Activated CD4-positive, alpha-beta T cell treated with anti-CD3 and anti-CD28 coated beads, Interleukin-2, amount 10 ng/mL, durations not matched to agents 7 days and 5 days (primary cell): ENCODE measurements at places on chromosomes 1 and 21.

- no peak for DNase-seq
Observed at GRCh38 chr1:47226121-47226838, 5.7 kb downstream of the TAL1 start.

GRCh38 chr1:18919956-18920355 is 17.6 kb upstream of the ALDH4A1 start:
- no peak for DNase-seq

DNA sequence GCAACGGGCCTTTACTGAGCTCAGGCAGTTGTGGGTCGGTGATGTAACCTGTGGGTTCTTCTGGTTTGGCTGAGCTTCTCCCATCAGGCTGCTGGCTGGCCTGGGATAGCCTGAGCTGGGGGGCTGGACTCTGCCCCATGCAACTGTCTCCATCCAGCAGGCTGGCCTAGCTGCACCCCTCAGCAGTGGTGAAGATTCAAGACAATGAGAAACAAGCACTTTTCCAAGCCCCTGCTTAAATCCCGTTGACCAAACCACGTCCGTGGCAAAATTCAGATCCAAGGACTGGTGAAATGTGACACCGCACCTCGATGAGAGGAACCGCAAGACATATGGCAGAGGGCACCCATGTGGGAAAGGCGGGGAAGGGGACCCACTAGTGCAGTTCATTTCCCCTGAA is 25.6 kb downstream of the PRSS38 start:
- DNase-seq, result no peak

DNA sequence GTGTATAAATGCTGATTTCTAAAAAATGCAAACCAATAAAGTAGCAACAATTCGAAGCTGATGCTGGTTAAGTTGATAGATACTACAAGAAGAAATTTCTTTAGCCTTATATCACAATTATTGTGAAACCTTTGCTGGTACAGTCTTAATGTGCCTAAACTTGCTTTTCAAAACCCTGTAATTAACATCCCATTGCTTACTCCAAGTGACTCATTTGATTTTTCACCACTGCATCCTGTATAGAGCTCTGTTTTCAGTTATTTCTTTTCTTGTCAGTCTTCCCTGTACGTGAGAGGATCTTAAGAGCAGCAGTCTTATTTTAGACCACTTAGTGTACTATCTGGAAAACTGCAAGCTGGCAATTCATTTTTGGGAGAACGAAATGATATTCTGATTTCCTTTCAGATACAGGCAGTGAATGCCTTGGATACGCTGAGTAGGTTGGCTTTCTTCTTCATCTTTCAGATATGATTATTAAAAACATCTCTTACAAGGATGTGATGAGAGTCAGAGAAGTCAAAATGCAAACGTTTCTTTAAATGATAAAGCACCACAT is 210.3 kb downstream of the KCTD3 start:
- DNase-seq, result no peak

DNA sequence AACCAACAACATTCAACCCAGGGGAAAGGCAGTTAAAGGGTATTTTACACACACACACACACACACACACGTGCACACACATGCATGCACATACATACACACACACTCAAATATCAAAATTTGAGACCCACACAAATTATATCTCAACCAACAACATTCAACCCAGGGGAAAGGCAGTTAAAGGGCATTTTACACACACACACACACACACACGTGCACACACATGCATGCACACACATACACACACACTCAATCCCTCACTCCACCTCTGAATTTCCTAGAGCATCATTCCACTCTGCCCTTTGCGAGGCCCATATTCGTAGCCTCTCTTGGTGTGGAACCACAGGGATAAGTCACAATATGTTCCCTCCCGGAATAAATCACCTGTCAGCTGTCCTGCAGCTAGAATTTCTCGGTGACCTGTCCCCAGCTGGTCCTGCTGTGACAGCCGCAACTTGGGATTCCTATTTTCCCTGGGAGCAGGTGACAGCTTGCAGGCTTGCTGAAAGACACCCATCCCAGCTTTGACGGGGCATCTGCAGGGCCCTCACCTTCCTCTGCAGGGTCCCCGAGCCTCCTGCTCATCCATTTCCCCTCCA is 122.7 kb downstream of the PSMG1 start:
- DNase-seq, result no peak

DNA sequence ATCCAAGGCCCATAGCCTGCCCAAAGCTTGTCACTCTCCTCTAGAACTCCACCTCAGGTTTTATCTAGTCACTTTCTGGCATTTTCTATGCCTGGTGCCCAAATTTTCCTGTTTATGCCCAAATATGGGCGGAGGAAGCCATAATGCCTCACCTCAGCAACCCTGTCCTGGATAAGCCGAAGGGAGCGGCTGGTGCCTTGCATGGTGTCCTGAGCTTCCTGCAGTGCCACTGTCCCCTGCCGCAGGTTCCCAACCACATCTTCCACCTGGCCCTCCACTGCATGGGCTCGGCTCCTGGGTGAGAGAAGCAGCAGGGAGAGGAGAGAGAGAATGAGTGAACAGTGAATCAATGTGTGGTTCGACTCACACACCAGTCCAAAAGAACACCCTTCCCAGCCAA is 34.2 kb downstream of the CAMK1G start:
- DNase-seq, result no peak

DNA sequence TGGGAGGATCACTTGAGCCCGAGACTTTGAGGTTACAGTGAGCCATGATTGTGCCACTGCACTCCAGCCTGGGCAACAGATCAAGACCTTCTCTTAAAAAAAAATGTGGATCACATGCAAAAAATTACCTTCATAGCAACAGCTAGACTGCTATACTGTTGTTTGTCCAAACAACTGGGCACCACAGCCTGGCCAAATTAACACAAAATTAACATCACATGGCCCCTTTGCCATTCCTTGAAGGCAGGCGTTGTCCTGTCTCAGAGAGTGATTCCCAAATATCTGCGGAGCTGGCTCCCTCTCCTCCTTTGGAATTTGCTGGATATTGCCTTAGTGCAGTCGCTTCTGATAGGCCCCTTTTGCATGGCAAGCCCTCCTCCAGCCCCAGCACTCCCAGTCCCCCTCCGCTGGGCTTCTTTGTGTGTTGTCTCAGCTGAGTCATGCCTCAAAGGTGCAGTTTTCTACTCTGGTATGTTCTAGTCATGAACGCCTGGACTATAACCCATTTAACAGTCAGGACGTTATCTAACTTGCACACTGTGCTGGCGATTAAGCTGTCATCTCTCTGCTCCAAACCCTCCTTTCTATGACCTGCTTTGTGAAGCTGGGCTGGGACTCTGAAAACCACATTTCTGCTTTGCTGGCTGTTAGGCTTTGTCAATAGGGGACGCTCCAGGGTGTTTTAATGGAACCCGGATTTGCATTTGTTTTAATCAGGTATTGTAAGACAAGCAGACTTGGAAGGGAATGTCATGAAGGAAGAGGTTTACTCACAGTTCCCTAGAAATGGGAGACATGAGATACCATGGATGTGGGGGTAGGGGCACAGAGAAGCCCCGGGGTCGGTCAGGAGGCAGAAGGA is 20.1 kb upstream of the HPCAL4 start:
- DNase-seq, result no peak

GRCh38 chr1:42442662-42443061 is 13.2 kb downstream of the ZMYND12 start:
- DNase-seq, result no peak

GRCh38 chr1:66521721-66522365 is 12.1 kb upstream of the SGIP1 start:
- DNase-seq, result no peak

GRCh38 chr21:43025636-43026180 is 49.9 kb downstream of the CBS start:
- no peak for DNase-seq

DNA sequence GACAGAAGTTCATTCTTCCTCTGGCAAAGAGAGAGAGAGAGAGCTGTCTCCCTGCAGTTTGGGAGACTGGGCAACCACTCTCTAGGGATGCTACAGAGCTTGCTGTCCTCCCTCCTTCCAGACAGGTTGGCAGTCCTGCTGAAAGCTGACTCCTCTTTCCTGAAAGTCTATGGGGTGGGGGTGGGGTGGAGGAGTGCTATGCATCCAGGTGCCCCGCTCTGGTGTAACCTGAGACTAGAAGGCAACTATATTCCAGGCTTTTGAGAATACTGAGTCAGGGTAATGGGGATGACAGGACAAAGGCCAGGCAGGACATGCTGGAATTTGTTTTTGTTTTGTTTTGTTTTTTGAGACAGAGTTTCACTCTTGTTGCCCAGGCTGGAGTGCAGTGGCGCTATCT is 55.4 kb downstream of the OPTC start:
- no peak for DNase-seq

DNA sequence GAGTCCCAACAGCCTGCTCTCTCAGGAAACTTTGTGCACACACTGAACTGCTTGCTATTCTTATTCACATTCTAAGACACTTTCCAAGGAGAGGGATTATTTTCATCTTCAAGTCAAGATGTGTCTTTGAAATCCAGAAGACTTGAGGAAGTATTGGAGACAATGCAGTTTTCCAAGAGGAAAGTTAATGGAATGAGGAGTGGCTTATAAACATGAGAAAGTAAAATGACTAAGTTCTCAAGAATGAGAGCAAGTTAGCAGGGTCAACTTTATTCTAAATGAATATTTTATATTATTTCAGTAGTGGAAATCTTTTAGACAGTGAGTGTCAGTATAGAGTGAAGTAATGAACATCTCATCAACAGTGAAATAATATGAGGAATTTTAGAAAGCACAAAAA is 1239.3 kb downstream of the MRPL39 start:
- no peak for DNase-seq

- DNase-seq, result no peak
Observed at GRCh38 chr1:203599875-203600781, 26.5 kb upstream of the ATP2B4 start.

DNA sequence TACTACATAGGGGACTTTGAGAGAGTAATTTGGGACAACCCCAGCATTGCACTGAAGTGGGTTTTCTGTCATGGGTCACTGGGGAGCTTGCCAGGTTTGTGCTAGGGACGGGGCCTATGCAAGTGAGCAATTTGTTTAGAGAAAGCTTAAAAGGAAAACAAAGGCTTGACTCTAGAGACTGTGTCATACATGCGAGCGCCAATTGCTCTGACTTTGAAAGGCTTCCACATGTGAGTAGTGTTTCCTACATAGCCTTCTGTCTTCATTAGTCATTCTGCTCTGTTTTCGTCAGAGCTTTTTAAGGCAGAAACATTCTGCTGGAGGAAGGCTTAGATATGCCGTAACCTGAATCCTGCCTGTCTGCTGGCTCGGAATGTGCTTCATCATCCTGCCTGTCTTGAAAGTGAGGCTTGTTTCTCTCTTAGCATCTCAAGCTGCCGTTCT is 28.4 kb downstream of the TRIM45 start:
- DNase-seq, result no peak

GRCh38 chr1:97348599-97349265 is 572.1 kb downstream of the DPYD start:
- no peak for DNase-seq
